ENCODE measurements at places on chromosomes 16 and 17.

DNA sequence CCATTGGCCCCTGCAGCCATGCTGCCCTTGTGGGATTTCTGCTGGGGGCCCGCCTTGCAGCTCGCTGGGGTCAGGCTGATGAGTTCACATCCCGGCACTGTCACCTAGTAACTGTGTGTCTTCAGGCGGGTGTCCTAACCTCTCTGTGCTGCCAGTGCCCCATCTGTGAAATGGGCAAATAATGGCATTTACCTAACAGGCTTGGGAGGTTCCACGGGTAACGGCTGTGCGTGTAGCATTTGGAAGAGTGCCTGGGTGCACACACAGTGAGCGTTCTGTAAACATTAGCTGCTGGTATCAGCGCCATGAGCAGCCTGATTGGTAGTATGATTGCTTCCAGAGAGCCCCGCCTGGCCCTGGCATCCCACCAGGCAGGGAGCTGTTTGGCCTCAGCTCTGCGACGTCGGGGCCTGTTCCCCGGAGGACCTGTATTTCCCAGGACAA, 167.3 kb upstream of the GSE1 start:
- DNase-seq, result no peak

GRCh38 chr16:4679156-4679849, 14.1 kb upstream of the NUDT16L1 start:
- DNase-seq, result no peak

DNA sequence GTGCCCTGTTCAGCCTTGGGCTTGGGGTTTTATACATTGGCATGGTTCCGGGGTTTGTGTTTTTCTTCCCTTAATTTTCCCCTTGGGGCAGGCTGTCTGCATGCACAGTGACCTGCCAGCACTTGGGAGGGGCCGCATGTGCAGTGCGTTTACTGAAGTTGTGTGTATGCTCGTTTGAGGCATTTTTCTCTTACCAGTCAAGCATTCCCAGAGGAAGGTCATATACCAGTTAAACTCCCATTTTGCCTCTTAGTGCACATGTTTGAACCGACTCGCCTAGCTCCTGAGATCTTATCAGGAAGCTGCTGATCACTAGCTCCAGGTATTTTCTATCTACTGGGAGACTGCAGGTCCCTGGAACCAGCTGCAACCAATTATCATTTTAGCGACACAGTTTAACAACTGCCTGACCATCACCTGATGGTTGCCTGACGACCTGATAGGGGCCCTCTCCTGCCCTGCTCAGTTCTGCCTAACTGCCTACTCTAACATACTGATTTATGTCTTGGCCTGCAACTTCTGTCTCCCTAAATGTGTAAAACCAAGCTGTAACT, 51.4 kb downstream of the MFSD11 start:
- DNase-seq, result no peak

DNA sequence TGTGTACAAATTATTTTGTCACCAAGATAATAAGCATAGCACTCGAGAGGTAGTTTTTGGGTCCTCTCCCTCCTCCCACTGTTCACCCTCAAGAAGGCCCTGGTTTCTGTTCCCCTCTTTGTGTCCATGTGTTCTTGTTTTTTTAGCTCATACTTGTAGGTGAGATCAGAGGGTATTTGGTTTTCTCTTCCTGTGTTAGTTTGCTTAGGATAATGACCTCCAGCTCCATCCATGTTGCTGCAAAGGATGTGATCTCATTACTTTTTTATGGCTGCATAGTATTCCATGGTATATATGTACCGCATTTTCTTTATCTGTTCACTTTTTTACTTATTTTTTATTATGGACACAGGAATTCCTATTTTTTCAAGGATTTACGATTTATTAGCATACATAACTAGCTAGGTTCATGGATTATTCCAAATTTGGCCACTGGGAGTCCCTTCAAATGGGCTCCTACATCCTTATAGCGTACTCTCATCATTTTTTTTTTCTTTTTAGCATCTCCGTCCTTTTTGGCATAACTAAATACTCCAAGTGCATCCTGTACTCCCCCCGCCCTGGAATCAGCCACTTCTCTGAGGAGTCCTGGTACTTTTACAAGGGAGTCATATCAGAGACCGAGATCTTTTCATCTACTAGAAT, 7.3 kb downstream of the TADA2A start:
- DNase-seq, result no peak

DNA sequence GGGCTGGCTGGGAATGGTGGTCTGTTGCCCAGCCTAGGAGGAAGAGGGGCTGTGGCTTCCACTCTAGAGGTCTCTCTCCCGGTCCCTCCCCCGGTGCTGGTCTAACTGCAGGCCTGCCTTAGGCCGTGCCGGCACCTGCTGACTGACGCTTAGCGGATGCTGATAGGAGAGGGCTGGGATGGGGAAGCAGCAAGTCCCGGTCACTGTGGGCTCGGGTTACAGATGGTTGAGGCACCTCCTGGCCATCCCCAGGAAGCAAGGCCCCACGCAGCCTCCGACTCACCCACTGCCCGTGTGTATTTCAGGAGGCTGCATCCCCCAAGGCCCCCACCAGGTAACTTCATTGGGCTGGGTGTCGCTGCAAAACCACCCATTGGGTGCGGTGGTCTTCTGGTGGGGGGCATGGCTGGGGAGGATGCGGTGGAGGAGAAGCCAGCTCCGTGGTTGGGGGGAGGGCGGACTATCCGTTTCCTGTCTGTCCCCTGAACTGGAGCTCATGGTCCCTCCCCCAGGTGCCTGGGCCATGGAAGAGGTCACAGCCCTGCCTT, 278.9 kb downstream of the SEC14L1 start:
- no peak for DNase-seq

- no peak for DNase-seq
These were observed 7.3 kb upstream of the TRPV2 start for GRCh38 chr17:16407911-16408588.

DNA sequence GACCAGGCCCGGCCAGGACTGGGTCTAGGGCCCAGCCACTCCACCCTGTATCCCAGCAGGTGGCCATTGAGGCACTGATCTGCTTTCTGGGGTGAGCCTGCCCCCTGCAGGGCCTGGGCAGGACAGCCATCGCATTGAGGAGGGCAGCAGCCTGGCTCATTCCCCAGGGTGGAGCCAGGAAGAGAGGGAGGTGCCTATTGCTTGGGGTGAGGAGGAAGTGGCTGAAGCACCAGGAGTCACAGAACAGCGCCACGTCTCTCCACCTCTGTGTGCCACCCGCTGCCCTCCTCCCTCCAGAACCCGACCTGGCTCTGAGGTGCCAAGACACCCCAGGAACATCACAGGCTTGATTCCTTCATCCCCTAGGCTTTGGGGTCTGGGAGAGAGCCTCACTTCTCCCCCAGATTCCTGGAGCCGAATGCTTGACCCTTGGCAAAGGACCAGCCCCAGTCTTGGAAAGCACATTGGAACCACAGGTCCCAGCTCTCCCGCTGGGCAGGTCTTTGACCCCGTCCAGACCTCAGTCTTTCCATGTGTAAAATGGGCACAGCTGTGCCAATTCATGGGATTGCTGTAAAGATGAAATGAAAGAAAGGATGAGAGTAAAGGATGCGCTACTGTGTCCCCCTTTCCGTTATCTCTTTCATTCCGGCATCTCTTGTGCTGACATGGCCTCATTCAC, 7.2 kb upstream of the KRT36 start:
- DNase-seq, result no peak

GRCh38 chr17:2894782-2895181, 98.5 kb downstream of the RAP1GAP2 start:
- no peak for DNase-seq

DNA sequence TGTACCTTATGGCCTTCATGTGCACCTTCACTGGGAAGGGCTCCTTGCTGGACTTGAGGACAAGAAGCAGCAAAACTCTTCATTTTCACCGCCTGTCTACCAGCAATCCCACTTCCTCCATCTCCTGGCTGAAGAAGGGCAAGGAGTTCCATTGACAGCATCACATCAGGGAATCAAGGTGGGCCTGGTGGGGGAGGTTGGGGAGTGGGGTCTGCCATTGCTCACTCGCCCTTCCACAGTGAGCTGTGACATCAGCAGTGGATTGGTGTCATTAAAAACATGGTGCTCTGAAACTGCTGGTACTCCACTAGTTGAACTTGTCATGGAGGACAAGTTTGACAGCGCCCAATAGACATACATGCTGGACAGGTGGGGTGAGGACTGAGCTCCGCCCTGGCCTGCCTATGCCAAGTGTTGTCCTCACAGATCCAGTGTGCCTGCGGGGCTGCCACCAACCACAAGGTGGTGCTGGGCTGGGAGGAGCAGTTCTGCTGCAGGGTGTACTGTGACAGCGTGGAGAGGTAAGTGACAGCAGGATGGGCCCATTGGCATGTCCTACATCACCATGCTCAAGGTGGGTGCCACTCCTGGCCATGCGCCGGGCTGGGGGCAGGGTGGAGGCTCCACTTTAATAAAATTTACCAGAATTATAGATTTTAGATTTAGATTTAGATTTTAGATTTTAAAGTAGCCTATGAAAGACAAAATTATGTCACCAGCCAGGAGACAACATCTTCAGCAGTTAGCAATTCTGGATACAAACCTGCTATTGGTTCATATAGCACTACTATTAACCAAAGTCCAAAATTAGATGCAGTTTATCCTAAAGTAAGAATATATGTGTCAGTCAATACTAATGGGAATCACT, 1729.1 kb downstream of the TP53TG3F start:
- peak; percentile 78 for DNase-seq

DNA sequence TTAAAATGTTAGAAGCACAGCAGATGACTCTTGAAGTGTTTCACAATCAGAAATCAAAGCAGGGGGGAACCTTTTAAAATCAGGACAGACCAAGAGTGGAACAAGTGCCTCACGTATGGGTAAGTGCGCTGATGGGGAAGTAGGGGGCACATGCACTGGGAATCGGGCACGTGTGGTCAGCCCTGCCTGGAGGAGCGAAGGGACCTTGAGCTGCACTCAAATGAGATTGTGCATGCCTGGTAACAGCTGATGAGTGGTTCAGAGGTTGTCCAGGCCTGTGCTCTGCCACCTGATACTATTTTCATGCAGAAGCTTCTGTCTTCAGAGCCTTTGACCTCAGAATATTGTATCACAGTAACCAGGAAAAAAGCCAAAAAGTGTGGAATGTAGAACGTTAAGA, 13.7 kb upstream of the XYLT2 start:
- no peak for DNase-seq

GRCh38 chr17:37164057-37164456, 211.7 kb upstream of the C17orf78 start:
- DNase-seq, result no peak

- DNase-seq, result no peak
These were observed 25.4 kb downstream of the RTN4RL1 start for GRCh38 chr17:1999557-2000251.

DNA sequence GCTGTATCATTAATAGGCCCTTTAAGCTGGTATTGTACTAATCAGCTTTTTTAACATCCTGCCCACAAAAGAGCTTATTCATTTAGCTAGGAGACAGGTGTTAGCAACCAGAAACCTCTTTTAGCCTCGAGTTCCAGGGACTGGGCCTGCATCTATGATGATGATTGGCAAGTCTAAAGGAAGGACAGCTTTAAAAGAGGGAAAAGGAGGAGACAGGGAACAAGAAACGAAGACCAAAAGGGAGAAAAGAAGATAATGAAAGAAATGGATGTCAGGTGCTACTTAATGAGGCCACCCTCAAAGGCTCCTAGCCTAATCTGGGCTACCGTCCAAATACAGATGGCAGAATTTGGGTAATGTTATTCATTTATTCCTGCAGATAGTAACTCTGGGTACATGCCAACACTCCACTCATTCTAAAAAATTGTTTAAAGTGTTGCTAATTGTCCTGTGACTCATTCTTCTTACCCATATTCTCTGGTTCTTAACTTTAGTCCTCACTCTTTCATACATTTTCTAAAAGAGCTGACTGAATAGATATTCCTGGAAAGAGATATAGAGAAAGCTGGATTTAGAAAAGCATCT, 18.7 kb upstream of the RFFL start:
- DNase-seq, result no peak

DNA sequence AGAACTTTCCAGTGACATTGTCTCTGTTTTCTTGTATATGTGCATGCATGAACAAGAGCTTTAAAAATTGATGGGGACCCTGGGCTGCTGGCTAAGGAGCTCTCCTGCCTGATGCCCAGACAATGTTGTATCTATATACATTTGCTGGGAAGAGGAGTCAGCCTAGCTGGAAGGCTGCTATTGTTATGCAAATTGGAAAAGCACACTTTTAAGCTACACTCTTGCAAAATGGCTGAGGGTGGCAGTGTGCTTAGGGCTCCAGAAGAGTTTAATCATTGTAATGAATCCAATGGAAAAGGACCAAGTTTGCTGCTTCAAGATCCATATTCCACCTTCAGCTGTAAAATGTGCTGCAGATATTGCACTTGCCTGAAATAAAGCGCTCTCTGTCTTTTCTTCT, 171.8 kb downstream of the PRKCA start:
- no peak for DNase-seq

DNA sequence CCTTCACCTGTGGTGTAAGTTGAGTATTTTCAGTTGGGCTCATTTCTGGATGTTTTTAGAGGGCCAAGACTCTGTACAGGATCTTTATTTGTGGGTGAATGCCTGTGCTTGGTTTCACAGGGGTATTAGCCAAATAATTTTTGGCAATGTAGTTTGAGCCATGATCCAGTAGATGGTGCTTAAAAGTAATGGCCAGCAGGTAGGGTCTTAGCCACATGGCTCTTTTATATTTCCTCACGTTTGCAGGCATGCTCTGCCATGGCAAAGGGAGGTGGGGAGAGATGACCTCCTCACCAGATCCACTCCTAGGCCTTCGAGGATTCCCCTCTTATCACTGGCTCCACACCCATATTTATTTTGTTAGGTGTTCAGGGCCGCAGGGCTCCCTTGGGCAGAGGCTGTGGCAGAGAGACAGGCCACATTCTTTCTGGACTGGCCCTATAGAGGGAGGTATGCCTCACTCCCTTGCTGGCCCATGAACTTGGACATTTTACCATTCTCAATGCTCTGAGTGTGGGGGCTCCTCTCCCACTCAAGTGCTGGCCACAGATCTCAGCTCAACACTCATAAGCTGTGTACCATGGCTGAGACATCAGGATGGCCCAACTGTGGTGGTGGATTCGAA, 417.1 kb downstream of the XYLT1 start:
- no peak for DNase-seq

DNA sequence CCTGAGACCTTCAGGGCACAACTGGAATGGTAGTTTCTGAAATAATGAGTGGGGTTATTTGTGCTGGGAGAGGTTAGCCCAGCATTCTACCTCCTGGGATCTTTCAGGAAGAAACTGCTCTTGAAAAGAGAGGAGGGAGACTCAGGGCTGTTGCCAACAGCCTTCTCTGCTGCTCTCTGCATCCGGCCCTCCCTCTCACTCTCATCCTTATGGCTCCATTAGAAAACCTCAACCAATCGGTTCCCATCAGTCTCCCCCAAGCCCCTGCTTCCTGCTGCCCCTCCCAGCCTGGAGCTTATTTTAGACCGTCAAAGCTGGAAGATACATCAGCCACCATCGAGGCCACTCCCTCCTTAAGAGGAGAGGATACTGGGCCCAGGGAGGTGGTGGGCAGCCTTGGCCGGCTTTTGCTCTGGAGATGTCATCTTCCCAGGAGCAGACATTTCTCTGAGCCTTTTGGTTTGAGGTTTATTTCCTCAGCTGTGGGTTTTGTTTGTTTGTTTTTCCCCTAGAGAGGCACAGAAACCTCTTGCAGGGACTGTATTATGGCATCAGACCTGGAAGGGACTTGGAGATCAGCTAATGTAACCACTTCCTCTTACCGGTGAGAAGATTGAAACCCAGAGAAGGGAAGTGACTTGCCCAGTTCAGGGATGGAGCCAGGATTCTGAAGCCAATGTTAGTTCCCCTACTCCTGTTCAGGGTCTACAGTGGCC, 2.7 kb downstream of the MPRIP start:
- no peak for DNase-seq

All from vagina (tissue), 2 donors.